ENCODE measurements at places on chromosomes 7 and 10.

DNA sequence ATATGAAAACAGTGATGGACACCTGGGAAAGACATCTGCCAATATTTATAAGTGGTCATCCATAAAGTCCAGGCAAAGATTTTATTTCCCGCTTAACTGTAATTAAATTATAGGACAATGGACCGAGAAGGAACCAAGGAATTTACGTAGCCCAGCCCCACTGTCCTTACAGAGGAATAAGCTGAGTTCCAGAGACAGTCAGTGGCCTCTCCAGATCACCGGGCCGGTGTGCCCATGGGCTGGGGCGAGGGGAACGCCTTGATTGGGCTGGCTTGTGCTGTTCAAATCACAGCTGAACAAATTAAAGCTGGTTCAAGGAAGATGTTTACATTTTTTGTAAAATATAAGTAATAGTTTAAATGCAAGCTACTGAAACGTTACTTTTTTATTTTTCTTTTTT, 40.7 kb downstream of the PFKP start:
- no peak for DNase-seq

GRCh38 chr10:114376523-114376922, 27.8 kb downstream of the AFAP1L2 start:
- no peak for DNase-seq

DNA sequence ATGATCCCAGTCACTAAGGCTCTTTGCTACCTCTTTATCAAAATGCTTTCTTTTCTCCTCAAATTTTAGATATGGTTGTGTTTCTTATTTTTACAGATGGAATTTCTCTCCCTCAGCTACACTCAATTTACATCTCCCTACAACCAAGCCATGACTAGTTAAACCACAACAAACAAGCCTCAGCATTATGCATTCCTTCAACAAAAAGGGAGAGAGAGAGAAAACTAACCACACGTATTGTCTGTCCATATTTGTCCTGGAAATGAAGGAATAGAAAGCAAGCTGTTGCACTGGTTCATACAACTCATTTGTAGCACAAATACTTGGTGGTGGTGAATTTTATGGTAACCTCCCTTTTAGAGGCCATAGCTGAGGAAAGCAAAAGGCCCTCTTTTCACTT, 286.4 kb downstream of the AHR start:
- DNase-seq: no peak

GRCh38 chr10:129784891-129785290, 179.2 kb downstream of the EBF3 start:
- DNase-seq: no peak

GRCh38 chr7:116793795-116794340, 68.5 kb upstream of the CAPZA2 start:
- no peak for DNase-seq

- DNase-seq: no peak
These were observed 5.7 kb downstream of the FAM221A start for GRCh38 chr7:23685731-23686130.

All from MCF 10A (cell line).